ENCODE measurements at places on chromosomes 2 and 18.

DNA sequence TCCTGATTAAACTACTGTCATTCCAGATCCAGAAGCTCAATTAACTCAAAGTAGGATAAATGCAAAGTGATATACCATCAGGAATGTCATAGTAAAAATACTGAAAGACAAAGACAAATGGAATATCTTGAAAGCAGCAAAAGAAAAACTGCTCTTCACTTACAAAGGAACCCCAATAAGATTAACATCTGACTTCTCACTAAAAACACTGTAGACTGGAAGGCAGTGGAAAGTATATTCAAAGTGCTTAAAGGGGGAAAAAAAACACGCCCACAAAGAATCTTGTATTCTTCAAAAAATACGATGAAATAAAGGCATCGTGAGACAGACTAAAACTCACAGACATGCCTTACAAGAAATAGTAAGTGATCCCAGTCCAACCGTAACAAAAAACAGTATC, 195.7 kb downstream of the DOK6 start:
- no peak for DNase-seq

DNA sequence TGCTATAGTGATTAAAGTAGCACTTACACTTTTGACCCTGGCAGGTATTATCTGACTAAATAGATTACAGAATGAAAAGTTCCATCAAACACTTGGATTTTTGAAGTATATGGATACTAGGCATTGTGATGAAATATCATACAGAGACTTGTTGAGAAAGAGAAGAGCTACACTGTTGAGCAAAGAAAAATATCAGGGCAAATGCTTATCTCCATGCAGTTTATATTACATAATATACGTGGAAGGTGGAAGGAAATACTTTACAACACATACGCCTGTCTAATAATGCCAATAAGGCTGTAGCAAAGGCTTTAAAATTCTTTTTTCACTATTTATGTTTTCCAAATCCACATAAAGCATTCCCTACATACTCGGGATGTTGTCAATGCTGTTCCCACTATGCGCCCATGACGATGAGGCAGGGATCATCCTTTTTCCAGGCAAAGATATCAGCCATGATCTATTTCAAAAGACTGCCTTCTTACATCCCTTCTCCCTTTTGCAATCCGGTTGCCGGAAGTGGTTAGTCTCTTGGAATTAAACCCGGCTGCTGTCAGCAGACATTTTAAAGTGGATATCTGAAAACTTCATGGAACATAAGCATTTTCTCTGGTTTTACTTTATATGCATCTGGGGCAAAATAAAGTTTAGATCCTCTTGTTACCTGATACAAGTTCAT, 92.6 kb upstream of the ITGA4 start:
- DNase-seq: no peak

DNA sequence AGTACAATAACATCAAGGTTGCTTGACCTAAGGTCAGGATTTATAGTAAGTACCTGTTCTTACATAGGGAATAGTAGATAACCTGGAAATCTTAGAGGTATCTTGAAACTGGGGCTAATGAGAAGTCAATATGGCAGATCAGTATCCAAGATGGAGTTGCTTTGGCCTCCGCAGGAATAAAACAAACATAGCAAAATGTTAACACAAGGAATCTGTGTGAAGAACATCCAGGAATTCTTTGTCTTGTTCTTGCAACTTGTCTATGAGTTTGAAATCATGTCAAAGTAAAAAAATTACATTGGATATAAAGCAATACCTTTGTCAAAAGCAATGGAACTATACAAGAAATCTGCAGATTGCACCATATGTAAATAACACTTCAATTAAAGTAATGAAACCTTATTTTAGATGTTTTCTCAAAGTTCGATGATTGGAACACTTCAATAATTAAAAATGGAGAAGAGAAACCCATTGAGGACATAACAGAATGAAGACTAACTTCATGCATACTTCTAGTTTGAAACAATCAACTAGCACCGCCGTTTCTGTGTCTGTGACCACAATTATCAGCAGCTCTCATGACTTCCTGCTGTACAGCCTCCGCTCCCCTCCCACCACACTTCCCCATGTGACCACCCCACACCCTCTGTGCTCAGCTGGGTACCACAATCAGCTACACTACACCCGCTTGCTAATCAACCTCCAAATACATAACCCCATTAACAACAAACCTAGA, 27.6 kb downstream of the C2orf76 start:
- peak; percentile 38 for DNase-seq

DNA sequence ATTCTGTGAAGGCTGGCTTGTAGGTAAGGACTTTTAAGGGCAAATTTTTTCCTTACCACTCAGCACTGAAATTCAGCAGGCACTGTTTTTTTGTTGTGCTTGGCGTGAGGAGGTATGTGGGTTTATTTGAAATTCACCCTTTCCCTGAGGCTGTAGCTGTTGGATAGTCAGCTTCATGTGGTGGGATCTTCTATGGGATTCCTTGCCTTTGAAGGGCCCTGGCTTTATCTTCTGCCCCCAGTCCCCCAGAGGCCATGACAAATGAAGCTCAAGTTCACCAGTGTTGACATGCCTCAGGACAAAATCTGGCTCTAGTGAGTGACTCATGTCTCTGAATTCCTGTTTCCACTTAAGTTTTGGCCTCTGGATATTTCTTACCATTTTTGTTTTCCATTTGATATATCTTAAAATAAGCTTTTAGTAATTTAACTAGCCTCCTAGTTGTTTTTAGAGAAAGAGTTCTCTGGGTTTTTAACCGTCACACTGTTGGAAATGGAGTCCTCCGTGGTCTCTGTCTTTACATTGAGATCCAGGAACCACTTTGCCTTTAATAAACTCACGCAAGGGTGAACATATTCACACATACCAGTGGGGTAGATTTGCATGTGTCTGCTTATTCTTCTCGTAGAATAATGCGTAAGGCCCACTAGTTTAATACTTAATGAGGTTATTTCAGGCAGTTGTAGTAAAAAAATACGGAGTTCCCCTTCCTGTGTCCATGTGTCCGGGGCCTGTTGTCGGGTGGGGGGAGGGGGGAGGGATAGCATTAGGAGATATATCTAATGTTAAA, 211.1 kb upstream of the FAM98A start:
- DNase-seq: no peak

- no peak for DNase-seq
Measured at GRCh38 chr2:134845719-134846118, 7.3 kb downstream of the ACMSD start.

- no peak for DNase-seq
Measured at GRCh38 chr2:218029366-218030360, 26.9 kb upstream of the TNS1 start.

- no peak for DNase-seq
Measured at GRCh38 chr2:47083886-47084687, 71.0 kb downstream of the STPG4 start.

- no peak for DNase-seq
Measured at GRCh38 chr2:219997341-219997851, 370.0 kb downstream of the SLC4A3 start.

DNA sequence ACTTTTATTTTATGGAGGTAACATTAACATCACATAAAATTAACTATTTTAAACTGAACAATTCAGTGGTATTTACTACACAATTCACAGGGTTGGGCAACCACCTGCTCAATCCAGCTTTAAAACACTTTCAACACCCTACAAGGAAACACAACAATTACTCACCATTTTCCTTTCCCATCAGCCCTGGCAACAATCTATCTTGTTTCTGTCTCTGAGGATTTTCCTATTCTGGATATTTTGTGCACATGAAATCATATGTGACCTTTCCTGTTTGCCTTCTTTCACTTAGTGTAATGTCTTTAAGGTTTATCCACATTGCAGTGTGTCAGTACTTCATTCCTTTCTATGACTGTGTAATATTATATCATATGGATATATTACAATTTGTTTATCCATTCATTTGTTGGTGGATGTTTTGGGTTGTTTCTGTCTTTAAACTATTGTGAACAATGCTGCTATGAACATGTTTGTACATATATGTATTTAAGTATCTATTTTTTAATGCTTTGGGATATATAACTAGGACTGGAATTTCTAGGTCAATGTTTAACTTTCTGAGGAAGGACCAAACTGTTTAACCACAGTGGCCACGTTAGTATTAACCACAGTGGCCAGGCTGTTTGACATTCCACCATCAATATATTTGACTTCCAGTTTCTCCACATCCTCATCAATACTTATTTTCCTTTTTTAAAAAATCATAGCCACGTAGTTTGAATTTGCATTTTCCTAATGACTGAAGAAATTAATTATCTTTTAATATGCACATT, 72.4 kb upstream of the KIF5C start:
- no peak for DNase-seq

GRCh38 chr18:45163871-45164270, 451.4 kb upstream of the SLC14A2 start:
- DNase-seq: no peak

GRCh38 chr2:8380026-8380425, 301.8 kb upstream of the ID2 start:
- DNase-seq: no peak

GRCh38 chr2:47653902-47654789, 128.8 kb upstream of the MSH6 start:
- no peak for DNase-seq

GRCh38 chr18:45059695-45060094, 379.0 kb downstream of the SETBP1 start:
- DNase-seq: no peak

GRCh38 chr2:31237348-31238017, 3.5 kb downstream of the EHD3 start:
- DNase-seq: no peak

- DNase-seq: no peak
Measured at GRCh38 chr2:99779276-99779675, 289.5 kb upstream of the REV1 start.

DNA sequence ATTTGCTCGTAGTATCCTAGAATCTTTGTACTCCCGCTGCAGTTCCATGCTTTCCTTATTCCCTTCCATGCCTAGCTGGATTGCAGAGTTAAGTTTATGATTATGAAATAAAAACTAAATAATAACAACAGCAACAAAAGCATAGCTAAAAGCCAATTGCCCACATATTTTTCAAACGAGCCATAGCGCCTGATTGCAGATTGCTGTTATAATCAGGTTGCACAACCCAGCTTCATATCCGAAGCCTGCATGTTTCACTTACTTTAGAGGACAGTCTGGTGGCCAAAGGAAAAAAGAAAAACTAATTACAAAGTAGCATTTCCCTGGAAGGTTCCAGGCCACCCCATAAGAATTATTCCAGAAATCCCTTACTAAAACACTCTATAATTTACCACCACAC, 31.9 kb upstream of the PNO1 start:
- no peak for DNase-seq

- DNase-seq: no peak
Measured at GRCh38 chr2:85945586-85945985, 56.8 kb upstream of the ST3GAL5 start.

DNA sequence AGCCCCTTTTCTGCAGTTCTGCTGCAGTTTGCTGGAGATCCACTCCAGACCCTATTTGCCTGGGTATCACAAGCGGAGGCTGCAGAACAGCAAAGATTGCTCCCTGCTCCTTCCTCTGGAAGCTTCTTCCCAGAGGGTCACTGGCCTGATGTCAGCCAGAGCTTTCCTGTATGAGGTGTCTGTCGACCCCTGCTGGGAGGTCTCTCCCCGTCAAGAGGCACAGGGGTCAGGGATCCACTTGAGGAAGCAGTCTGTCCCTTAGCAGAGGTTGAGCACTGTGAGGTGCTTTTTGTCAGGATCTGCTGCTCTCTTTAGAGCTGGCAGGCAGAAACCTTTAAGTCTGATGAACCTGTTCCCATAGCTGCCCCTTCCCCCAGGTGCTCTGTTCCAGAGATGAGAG, 42.0 kb upstream of the MYL1 start:
- DNase-seq: no peak

- DNase-seq: no peak
Measured at GRCh38 chr2:37895140-37895539, 29.9 kb upstream of the RMDN2 start.

- no peak for DNase-seq
Measured at GRCh38 chr18:42604820-42605219, 510.7 kb downstream of the RIT2 start.

- no peak for DNase-seq
Measured at GRCh38 chr2:75719616-75720015, 8.9 kb upstream of the GCFC2 start.

GRCh38 chr18:75784390-75784789, 356.9 kb upstream of the SMIM21 start:
- no peak for DNase-seq

- no peak for DNase-seq
Measured at GRCh38 chr2:224009605-224010315, 29.3 kb downstream of the SERPINE2 start.

GRCh38 chr2:239361311-239361642, 39.5 kb downstream of the HDAC4 start:
- no peak for DNase-seq

DNA sequence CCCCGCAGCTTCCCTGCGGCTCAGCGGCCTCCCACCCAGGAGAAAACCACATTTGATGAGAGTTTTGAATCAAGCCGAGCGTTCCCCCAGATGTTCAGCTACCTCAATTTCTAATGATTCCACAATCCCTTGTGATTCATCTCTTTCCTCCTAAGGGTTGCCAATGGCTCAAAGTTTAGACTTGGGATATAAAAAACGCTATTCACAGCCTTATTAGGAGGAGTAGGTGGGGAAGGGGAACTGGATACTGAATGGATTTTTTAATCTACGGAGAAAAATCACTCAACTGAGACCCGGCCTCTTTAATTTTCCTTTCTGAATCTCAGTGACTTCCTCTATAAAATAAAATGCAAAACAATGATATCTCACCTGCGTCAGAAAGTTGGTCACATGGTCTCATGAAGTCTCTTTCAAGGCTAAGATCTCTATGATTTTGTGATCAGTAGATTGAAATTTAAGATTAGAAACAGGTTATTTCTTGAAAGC, 192.6 kb upstream of the TCF4 start:
- DNase-seq: no peak

- DNase-seq: no peak
Measured at GRCh38 chr2:35973737-35974132, 381.8 kb upstream of the CRIM1 start.

DNA sequence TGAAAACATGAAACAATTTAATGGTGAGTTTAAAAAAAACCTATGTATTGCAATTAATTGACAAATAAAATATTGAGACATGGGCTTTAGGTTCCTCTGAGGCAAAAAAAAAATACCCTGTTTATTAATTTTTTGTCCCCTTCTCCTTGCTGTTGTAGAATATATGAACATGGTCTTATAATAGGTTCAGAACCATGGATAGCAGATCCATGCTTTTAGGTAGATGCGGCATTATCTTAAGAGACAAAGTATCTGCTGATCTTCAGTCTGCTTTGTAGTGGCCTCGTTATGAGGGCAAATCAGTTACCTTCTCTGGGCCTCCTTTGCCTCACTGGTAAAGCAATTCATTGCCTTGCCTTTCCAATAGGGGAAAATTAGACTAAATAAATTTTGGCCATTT, 850.7 kb downstream of the NRXN1 start:
- no peak for DNase-seq

GRCh38 chr18:44079606-44080005, 601.1 kb upstream of the SETBP1 start:
- DNase-seq: no peak

DNA sequence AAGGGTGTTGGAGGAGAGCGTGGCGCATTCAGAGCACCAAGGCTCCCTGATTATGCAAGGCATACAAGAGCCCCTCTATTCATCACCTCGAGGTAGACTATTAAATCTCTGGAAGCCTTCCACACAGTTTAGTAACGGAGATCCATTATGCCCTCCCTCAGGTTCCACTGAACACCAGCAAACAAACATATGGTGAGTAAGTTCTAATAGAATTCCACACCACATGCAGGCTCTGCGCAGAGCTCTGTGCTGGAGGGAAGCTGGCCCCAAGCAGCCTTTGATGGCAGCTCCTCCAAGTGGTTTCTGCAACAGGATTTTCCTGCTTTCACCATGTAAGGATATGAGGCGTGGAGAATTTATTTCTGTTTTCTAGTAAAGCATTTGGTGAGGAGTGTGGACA, 238.6 kb downstream of the C1D start:
- DNase-seq: no peak
